NCI-H2107 (cell line): ENCODE measurements at places on chromosomes 11 and 22.

- no peak for DNase-seq
These were observed 21.9 kb upstream of the GRIA4 start for GRCh38 chr11:105588001-105588400.

DNA sequence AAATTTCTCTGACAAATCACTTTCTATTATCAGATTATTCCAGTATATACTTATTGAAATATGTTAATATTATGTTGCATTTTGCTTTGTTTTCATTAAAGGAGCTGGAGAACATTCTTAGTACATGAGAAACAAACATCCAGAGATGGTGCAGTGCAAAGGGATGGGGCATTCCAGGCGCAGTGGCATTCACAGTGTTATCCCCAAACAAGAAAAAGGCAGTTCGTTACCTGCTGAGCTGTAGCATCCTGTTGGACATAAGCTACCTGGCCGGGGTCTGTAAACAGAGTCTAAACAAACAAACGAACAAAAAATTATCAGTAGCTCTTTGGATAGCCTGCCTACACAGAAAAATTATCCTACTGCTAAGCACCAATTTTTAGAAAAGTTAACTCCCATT, 47.4 kb downstream of the PRDM10 start:
- no peak for DNase-seq

- no peak for DNase-seq
These were observed 60.9 kb downstream of the PDHX start for GRCh38 chr11:34977089-34977912.

DNA sequence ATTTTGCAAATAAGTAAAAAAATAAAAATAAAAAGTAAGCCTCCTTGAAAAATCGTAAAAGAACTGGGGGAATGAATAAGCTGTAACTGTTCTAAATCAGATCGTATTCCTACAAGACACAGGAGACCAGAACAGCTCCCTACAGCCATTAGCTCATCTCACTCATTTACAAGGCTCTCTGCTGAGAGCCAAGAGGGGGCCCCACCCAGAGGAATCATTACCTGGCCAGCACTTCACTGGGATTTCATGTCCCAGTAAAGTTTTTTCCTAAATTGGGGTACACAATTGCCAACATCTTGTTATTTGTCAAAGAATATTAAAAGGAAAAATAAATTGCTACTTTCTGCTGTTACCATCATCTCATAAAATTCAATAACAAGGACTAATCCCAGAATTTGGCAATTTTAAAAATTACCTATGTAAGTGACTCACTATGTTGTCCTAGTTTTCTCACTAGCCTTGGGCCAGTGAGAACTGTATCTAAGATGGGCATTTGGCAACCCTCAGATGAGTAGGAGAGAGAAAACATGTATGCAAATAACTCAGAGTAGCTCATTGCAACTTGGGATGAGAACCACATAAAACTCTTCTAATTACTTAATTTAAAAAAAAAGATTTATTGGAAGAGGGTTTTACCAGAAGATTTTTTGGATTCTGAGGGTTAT, 18.4 kb upstream of the SMTN start:
- no peak for DNase-seq

- DNase-seq, result no peak
These were observed 597.2 kb upstream of the ANO3 start for GRCh38 chr11:25734591-25735211.

GRCh38 chr11:76695133-76695532, 24.6 kb upstream of the LRRC32 start:
- DNase-seq, result no peak

DNA sequence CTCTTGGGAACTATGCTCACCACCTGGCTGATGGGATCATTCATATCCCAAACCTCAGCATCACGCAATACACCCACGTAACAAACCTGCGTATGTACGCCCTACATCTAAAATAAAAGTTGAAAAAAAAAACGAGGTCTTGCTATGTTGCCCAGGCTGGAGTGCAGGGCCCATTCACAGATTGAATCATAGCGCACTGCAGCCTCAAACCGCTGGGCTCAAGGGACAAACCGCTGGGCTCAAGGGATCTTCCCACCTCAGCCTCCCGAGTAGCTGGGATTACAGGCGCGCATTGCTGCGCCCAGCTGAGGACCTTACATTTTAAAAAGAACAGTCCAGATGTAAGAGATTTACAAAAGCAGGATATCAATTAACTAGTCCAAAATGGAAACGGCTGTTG, 41.9 kb upstream of the EMID1 start:
- no peak for DNase-seq

- no peak for DNase-seq
These were observed 1283.5 kb upstream of the TENM4 start for GRCh38 chr11:80724366-80724765.

DNA sequence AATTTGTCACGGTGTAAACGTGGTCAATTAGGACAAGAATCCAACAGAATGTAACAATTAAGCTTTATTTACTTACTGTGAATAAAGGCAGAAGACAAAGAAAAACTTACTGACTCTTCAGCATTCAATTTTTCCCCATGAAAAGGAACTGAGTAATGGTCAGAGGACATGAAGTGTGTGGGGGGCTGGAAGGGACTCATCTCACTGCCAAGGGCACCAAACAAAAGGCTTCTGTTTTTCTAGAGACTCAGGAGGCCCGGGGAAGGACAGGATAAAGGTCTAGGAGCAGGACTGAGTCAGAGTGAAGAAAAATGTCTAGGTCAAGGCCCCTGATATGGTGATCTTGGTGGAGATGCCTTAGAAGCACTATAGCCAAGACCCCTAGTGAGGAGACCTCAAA, 564.2 kb upstream of the ANO5 start:
- no peak for DNase-seq

GRCh38 chr11:79092791-79093353, 348.0 kb downstream of the TENM4 start:
- no peak for DNase-seq

DNA sequence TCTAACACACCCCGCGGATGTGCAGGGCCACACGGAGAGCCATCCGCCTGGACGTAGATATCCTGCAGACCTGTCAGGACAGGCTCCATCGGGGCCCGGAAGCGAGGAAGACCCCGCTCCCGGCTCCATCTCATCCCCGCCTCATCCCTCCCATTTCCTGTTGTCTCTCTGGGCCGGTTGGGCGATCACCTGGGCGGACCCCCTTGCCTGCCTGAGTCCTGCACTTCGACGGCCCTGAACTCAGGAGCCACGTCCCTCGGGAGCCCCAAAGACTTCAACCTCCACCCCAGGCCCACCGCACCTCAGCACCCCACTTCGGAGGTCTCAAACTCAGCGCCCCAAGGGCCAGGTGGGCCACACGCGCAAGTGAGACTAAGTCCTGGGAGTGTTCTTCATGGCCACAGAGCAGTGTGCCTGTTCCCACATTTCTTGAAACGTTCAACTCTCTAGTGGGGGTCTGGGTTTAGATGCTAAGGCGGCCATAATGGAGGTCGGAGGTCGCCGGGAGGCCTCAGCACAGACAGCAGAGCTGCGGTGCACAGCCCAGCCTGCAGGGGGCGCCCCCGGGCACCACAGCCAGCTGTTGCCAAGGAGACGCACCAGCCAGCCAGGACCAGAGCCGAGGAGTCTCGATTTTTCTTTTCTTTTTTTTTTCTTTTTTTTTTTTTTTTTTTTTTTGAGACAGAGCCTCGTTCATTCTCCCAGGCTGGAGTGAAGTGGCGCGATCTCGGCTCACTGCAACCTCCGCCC, 26.0 kb upstream of the FADD start:
- DNase-seq, result no peak

DNA sequence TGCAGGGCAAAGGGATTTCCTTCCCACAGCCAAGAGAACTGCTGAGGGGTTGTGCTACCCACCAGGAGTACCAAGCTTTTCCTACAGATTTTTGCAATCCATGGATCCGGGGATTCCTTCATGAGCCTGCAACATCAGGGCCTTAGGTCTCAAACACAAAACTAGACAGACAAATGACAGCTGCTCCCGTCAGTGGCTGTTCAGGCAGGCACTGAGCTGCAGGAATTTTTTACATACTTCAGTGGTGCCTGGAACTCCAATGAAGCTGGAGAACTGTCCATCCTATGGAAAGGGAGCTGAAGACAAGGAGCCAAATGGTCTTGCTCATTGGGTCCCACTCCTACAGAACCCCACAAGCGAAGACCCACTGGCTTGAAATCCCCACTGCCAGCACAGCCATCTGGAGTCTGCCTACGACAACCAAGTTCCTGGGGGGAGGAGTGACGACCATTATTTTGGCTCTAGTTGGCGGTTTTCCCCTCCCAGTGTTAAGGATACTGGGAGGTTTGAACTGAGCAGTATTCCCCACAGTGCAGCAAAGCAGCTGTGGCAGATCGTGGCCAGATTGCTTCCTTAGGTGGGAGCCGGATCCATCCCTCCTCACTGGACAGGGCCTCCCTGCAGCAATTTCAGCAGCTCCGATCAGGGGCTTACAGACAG, 157.7 kb upstream of the TMEM45B start:
- no peak for DNase-seq

GRCh38 chr11:33884601-33885000, 7.3 kb downstream of the LMO2 start:
- DNase-seq, result no peak

DNA sequence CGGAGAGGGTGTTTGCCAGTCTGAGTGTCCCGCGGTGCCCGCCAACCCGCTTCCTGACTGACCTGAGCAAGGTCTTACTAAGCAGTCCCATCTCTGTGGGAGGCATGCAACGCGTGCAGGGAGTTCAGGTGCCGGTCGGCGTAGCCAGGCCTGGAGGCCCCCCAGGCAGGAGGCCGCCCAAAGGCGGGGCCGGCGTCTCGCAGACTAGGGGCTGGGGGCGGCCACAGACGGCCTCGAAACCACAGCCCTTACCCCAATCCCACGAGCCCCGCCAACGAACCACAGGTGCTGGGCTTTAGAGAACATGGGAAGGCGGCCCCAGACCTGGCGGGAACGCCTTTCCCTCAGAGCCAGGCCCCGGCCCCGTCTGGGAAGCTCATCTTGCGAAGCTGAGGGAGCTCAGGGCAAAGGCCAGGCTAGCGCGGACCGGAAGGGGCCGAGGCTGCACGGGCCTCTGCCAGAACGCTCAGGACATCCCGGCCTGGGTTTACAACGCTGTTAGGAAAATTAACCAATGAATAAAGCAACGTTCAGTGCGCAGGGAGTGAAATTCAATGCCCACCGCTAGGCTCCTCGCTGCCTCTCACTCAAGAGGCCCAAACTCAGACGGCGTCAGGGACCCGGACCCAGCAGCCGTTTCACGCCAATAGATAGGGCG, 2.1 kb upstream of the MTFP1 start:
- DNase-seq, result no peak

DNA sequence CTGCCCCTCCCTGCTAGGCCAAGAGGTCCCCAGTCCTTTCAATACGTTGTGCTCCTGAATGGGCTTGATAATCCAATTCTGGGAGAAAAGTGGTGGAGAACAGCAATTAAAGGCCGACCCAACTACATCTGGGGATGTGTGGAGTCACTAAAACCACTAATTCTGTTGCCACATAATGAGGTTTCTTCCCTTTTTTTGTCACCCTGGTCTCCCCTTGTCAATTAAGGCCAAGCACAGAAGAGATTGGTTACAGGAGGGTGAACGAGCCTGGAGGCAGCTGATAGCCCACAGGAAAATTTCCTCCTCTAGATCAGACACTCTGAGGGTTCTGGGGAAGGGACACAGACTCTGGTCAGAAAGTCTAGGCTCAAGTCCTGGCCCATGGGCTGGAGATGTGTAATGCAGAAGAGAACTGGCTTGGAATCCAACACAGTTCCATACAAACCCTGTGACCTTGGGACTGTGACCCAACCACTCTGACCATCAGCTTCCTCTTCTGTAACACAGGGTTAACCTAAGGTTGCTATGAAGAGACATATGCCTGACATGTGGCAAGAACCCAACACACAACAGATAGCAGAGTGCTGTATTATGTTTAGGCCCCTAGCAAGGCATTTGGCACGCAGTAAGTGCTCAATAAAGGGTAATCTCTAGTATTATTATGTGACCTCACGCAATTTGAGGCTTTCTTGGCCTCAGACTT, 146.4 kb downstream of the CHST1 start:
- no peak for DNase-seq

GRCh38 chr11:91786097-91786496, 438.5 kb upstream of the FAT3 start:
- no peak for DNase-seq

GRCh38 chr11:1763336-1763795, 361 bp downstream of the CTSD start:
- no peak for DNase-seq

GRCh38 chr11:11915625-11916024, 73.9 kb downstream of the USP47 start:
- DNase-seq, result no peak

GRCh38 chr11:2105511-2105910, 33.7 kb downstream of the IGF2 start:
- DNase-seq, result no peak

DNA sequence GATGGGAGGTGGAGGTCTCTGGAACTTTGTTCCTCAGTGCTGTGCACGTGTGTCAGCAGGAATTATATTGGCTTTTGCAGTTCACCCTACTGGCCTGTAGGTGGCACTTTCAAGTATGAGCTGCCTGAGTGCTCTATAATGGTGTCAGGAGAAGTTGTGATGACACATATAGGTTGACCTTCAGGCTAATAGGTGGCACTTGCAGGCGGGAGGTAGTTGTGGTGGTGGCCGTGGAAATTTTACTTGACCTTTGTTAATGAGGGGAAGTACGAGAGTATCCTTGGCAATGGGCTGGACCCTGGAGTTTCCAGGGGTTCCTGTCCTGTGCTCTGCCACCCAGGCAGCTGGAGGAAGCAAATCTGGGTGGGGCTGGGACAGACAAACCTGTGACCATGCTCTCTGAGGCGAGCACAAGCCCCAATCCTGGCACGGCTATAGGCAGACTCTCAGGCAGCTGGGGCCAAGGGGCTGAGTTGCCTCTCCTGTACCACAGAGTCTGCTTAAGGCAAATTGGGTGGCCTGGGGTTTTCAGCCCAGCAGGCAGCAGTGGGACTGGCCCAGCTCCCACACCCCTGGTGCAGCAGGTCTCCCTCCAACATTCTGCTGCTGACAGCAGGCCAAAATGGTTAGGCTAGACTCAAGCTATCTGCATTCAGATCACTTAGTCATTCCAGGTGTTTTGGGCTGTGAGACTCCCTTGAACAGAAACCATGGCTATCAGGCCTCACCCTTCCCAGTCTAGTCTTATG, 147.5 kb upstream of the CTSC start:
- no peak for DNase-seq

DNA sequence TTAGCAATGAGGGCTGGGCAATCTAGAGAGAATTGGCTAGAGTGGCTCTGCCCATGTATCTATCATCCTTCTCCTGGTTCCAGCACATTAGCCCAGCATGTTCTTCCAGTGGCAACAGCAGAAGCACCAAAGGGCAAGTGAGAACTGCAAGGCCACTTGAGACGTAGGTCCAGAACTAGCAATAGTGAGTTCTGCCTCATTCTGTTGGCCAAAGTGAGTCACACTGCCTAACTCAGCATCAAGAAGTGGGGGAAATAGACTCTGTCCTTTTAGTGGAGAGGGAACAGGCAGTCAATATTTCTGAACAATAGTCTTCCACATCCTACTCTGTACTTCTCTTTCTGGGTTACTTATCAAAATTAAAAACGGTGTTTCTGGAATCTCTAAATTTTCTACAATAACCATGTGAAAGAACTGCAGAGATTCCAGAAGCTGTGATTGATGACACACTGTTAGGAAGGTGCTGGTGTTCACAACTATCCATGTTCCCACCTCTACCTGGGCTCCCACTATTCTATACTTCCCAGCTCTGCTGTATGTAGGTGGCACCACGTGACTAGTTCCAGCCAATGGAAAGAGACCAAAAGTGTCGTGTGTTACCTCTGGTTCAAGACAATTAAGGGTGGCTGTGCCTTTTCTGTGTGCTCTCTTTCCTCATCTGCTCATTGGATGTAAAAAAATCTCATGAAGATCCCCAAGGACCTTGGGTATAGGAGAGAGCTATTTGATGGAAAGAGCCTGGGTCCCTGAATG, 23.4 kb upstream of the GRK3 start:
- no peak for DNase-seq

- no peak for DNase-seq
These were observed 33.8 kb upstream of the VWA5A start for GRCh38 chr11:124081483-124081882.
